ENCODE measurements at places on chromosomes 13 and 19.

- no peak for DNase-seq
These were observed 21.2 kb upstream of the MCF2L start for GRCh38 chr13:112947796-112948195.

DNA sequence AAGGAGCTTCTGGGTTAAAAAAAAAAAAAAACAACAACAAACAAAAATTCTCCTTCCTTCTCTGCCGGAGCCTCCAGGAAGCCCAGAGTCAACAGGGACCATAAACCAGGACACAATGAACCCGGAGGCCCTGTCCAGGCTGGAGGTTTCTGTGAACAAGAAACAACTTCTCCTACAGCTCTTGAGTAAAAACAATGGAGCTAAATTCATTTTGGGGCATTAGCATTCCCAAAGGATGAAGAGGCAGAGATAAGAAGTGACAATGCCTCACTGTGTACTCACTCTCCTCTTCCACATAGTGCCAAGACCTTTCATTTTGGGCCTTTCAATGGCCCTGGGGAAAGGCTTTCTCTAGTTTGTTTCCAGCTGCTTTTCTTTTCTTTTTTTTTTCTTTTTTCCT is 9.0 kb downstream of the RHPN2 start:
- DNase-seq, result no peak

DNA sequence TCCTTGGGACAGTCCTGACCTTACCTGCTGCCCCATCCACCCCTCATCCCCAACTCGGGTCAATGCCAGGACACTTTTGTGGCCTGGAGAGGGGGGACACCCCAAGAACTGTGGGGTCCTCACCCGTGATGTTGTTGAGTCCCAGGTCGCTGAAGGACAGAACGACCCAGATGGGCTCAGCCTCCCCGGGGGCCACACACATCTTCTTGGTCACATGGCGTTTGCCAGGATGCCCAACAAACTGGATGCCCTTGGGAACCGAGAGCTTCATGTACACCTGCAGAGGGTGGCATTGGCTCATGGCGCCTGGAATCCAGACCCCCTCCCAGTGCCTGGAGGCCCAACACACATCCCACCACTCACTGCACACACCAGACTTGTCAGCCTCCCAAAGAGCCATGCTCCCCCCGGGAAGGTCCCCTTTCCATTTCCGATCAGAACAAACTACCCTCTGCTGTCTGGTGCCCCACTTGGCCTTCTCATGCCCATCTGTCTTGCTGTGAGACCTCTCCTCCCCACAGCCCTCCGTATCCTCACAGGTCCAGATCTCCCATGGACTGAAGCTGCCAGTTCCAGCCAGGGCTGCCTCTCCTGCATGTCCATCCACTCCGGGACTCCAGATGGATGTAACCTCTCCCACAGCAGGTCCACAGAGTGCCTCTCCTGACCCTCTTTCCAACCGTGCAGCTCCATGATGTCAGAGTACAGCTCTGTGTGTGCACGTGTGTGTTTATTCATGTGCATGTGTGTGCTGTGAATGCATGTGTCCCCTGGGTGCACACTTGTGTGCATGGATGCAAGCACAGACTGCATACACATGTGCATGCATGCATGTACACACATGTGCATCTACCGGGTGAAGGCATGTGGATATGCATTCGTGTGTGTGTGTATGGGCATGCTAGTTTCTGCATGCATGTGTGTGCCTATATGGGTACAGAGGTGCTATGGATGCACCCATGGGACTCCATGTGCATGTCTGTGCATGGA is 58.4 kb downstream of the F2RL3 start:
- no peak for DNase-seq

GRCh38 chr13:111203736-111204389 is 88.8 kb downstream of the ARHGEF7 start:
- no peak for DNase-seq

GRCh38 chr19:8242211-8242821 is 33.1 kb downstream of the CERS4 start:
- no peak for DNase-seq

- no peak for DNase-seq
These were observed 1.9 kb downstream of the KCTD12 start for GRCh38 chr13:76884186-76884906.

DNA sequence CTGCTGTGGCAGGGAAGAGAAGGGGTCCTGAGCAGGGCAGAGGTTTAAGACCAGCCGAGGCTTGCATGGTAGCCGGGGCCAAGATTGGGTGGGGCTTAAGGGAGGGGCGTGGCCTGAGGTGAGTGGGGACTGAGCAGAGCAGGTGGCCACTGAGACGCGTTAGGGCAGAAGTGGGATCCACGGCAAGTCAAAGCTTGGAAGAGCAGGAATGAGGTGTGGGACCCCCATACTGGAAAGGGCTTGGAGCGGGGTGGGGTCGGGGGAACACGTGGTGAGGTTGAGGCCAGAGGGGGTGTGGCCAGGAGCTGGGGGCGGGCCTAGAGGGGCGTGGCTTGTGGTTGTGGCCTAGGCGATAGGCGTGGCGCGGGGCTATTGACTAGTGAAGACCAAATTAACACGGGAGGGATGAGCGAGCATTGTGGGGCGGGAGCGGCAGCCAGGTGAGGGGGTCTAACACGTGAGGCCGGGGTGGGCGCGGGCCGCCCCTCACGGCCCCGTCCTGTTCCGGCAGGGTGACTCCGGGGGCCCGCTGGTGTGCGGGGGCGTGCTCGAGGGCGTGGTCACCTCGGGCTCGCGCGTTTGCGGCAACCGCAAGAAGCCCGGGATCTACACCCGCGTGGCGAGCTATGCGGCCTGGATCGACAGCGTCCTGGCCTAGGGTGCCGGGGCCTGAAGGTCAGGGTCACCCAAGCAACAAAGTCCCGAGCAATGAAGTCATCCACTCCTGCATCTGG is 3.3 kb downstream of the CFD start:
- peak; percentile 50 for DNase-seq

- no peak for DNase-seq
These were observed 229.8 kb upstream of the IPO5 start for GRCh38 chr13:97723655-97724054.

GRCh38 chr13:110266431-110266809 is 40.5 kb downstream of the COL4A1 start:
- no peak for DNase-seq

GRCh38 chr19:48025480-48025879 is 18.4 kb downstream of the CABP5 start:
- DNase-seq, result no peak

DNA sequence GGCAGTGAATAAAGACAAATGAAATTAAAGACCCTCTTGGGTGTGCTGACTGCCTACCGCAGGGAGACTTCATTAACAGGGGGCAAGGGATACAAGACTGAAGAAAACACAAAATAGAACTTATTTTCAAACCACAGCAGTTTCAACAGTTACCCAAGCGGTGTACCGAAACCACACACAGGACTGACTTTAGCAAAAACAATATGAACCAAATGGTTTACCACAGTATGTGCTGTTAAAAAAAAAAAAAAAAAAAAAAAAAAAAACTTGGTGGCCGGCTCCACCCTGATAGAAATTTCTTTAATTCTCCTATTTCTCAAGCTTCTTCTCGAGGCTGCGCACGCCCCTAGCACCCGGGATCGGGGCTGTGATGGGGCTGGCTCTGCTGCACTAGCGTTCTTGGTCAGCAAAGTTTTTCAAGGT is 42.6 kb downstream of the KLF2 start:
- DNase-seq, result no peak

GRCh38 chr13:98585398-98585754 is 8.5 kb upstream of the STK24 start:
- DNase-seq, result no peak

GRCh38 chr19:16943942-16944625 is 55.3 kb downstream of the F2RL3 start:
- DNase-seq, result no peak

DNA sequence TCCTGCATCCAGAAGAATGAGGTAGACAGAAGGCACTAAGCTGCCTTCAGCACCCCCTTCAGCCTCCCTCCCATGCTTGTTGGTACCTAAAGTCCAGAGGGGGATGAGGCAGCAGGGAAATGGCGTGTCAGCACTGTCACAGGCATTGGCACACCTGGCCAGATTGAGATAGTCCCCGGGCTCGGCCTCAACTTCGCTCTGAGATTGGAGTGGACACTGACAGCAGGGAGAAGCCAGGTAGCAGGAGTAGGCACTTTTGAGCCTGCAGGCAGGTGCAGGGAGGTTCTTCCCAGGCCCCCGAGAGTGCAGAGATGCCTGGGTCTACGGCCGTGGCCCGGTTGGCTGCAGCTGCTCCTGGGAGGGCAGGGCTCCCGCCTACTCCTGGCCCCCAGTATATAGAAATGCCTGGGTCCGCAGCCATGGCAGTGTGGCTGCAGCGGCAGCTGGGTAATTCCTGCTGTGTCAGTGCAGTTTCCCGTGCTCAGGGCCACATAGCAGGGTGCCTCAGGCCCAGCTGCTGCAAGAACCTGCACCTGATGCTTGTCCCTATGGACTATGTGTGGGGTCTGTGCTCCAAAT is 160.3 kb downstream of the SLITRK6 start:
- no peak for DNase-seq

DNA sequence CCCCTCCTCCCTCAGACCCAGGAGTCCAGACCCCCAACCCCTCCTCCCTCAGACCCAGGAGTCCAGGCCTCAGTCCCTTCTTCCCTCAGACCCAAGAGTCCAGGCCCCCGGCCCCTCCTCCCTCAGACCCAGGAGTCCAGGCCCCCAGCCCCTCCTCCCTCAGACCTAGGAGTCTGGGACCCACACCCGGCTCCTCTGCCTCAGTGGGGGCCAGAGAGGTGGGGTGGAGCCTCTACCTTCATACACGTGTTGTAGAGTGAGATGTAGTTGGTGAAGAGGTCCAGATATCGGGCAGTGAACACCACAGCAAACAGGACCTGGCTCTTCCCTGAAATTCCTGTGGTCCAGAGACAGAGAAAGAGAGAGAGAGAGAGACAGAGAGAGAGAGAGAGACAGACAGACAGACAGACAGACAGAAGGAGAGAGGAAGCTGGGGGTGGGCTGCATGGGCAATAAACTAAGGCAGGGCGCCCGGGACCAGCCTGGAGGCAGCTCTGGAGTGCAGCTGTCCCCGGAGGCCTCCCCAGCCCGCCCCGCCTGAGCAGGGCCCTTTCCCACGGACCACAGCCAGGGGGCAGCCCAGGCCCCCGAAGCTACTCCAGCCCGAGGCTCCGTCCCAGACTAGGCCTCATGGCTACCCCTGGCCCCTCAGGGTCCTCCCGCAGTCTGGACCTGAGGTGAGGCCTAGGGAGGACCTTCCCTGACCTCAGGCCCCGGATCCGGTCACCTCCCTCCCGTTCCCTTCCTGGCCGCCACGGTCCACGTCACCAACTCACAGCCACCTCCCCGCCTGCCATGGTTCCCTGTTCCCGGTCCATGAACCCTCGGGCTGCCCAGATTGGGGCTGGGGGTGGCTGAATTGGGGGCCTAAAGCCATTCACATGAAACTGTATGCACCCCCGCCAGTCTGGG is 907 bp downstream of the KDELR1 start:
- no peak for DNase-seq

- no peak for DNase-seq
These were observed 248.8 kb downstream of the DACH1 start for GRCh38 chr13:71618159-71618558.

GRCh38 chr13:53405616-53406015 is 377.0 kb downstream of the OLFM4 start:
- no peak for DNase-seq

GRCh38 chr19:46328079-46328478 is 18.8 kb upstream of the PPP5C start:
- no peak for DNase-seq

GRCh38 chr13:48163061-48163460 is 68.2 kb upstream of the MED4 start:
- no peak for DNase-seq

GRCh38 chr13:36520111-36520510 is 87.8 kb downstream of the CCNA1 start:
- DNase-seq, result no peak

GRCh38 chr19:51311351-51312257 is at the start of gene IGLON5:
IGLON5 (plus strand) TSS chr19:51311644; CDS start chr19:51311848, 204 bp downstream.
- no peak for DNase-seq

DNA sequence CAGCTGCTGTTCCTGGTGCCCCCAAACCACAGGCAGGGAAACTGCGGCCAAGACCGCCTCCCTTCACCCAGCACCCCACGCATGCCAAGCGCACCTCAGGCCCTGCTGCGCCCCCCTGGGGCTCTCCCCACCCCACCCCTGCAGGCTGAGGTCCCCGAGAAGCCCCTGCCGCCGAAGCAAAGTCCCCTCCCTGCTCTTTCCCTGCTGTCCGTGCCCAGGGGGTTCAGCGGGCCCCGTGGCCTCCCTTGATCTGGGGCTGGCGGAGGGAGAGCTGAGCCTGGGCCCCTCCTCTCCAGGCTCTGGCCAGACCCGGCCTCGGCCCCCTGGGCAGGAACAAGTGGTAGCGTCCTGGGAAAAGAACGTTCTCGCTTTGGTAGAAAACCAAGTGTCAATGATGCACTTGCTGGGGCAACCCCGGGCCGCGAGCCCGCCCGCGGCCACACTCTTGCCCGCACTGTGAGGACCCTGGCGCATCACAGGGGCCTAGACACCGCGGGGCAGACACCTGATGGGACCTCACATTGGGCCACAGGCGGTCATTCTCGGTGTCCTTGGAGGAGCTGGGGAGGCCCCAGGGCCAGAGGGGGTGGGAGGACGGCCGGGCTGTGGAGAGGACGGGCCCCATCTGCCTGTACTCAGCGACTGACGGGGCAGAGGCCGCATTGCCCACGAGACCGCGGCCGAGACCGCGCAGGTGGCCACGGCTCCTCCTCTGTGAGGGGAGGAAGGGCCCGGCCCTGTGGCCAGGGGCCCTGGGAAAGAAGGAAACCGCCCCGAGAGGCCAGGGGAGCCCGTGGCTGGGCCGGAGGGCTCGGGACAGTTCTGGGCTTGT is 29.0 kb downstream of the GPX4 start:
- DNase-seq, result no peak

- DNase-seq, result no peak
These were observed 5.7 kb upstream of the ZNF492 start for GRCh38 chr19:22628401-22628800.

- DNase-seq, result no peak
These were observed 241.4 kb downstream of the ENOX1 start for GRCh38 chr13:43545317-43545874.

GRCh38 chr13:90416938-90417337 is 930.5 kb upstream of the MIR17HG start:
- no peak for DNase-seq

GRCh38 chr19:43622956-43623355 is 3.5 kb upstream of the ZNF428 start:
- no peak for DNase-seq

GRCh38 chr13:39909634-39910033 is 254.2 kb downstream of the COG6 start:
- no peak for DNase-seq

DNA sequence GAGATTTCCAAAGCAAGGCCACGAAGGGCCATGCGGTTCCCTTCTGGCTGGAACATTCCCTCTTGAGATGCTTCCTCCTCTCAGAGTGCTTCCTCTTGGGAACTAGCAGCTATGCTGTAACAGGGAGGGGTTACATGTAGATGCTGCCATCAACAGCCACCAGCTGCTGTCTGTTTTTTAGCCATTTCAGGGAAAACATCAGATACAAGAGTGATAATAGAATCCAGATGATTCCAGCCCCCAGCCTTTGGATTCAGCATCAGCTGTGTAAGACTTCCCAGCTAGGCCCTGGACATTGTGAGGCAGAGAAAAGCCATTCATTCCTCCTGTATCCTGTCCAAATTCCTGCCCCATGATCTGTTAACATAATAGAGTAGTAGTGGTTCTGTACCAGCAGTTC is 8.2 kb upstream of the ZNF177 start:
- no peak for DNase-seq

- no peak for DNase-seq
These were observed 203.4 kb downstream of the GPC5 start for GRCh38 chr13:91601807-91602206.
